ENCODE measurements at places on chromosomes 13 and 19.

DNA sequence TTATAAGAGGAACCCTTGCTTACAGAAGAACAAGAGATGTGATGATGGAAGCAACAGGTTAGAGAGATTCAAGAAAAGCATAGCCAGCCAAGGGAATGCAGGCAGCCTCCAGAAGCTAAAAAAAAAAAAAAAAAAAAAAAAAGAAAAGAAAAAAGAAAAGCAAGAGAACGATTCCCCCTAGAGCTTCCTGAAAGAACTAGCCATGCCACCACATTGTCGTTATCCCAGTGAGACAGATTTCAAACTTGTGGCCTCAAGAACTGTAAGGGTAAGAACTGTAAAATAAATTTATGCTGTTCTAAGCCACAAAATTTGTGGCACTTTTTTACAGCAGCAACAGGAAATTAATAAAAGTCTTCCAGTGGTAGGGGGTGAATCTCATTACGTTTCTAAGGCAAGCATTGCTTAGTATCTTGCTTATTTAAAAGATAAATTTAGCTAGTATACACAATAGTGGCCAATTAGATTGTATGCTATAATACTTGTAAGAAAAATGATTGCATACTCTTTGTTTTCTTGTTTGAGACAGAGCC lies 21.8 kb downstream of the RFXAP start:
- no peak for DNase-seq

DNA sequence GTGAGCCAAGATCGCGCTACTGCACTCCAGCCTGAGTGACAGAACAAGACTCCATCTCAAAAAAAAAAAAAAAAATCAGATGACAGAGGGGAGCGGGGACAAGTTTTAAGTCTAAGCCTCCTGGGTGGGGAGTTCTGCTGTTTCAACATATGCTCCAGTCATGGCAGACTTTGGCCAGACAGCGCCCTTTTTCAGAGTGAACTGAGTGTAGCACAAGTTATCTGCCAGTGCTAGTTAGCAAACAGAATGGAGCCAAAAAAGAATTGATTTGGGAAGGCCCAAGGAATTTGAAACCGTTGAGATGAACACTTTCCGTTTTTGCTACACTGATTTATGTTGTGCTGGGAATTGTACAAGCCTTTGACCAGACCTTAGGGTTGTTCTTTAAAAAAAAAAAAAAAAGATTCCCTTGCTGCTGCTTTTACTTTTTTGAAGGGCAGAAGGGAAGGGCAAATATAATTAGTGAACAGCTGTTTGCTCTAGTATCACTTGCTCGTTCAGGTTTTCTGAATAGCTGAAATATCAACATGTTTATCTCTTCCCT lies 5.7 kb downstream of the ACTN4 start:
- no peak for DNase-seq

DNA sequence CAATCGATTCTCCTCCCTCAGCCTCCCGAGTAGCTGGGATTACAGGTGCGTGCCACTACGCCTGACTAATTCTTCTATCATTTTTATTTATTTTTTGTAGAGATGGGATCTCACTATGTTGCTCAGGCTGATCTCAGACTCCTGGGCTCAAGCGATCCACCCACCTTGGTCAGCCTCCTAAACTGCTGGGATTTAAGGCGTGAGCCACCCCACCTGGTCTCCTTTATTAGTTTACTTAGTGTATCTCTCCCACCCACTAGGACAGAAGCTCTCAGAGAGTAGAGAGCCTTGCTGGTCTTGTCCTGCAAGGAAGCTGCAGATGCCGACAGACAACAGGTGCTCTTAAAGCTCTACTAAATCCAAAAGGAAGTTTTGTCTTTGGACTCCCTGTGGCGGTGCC lies 2.5 kb upstream of the LRRC8E start:
- DNase-seq, result no peak

GRCh38 chr19:33287927-33288326 lies 14.4 kb downstream of the CEBPA start:
- DNase-seq, result no peak

GRCh38 chr13:70835371-70835770 lies 727.1 kb upstream of the KLHL1 start:
- DNase-seq, result no peak

- no peak for DNase-seq
Measured at GRCh38 chr13:43963726-43964125, 84.0 kb downstream of the LACC1 start.

GRCh38 chr13:111389621-111390521 lies 69.4 kb downstream of the TEX29 start:
- DNase-seq, result no peak

DNA sequence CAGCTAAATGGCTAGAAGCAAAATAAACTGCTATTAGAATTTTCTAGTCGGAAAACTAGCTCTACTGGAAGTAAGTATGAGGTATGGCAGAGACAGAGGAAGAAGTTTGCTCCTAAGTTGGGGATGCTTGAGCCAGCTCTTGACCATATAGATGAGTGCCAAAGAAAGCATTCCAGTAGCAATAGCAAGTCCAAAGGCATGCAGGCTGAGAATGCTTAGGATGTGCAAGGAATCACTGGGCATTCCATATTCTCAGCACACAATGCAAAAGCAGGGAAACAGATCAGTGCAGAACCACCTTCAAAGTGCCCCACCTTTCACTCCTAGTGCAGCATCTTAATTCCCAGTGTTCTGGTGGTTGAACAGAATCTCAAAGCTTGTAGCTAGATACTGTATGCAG lies 32.9 kb downstream of the SERTM1 start:
- DNase-seq, result no peak

GRCh38 chr13:51457086-51457815 lies 4.4 kb upstream of the INTS6 start:
- DNase-seq, result no peak

- no peak for DNase-seq
Measured at GRCh38 chr13:100913143-100913542, 238.5 kb upstream of the TMTC4 start.

DNA sequence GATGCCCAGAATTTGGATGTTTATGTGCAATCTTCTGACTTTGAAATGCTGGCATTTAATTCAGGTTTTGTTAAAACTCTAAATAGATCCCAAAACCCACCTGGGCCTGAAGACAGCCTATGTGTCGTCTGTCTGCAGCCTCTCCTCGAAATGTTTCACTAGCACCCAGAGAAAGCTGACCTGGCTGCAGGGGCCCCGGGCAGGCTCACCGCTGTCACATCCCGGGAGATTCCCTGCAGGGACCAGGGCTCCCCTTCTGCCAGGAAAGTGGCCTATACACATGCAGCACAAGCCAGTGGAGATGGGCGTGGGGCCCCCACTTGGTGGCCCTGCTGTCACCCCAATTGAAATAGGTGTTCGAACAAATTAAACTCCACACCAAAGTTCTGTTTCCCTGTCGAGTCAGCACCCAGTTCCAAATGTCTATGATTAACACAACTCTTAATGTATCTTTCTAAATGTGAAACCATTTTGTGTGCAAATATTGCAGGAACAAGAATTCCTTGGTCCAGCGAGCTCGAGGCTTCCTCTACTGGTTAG lies 145.8 kb upstream of the ZNF507 start:
- no peak for DNase-seq
